Bone marrow (tissue), 2 donors: ENCODE measurements at places on chromosomes 7 and 10.

- DNase-seq, result no peak
Observed at GRCh38 chr7:116653204-116653603, 18.8 kb upstream of the MET start.

- no peak for DNase-seq
Observed at GRCh38 chr10:117351996-117352395, 23.2 kb downstream of the PDZD8 start.

- no peak for DNase-seq
Observed at GRCh38 chr10:69861251-69862240, 59.8 kb downstream of the COL13A1 start.

DNA sequence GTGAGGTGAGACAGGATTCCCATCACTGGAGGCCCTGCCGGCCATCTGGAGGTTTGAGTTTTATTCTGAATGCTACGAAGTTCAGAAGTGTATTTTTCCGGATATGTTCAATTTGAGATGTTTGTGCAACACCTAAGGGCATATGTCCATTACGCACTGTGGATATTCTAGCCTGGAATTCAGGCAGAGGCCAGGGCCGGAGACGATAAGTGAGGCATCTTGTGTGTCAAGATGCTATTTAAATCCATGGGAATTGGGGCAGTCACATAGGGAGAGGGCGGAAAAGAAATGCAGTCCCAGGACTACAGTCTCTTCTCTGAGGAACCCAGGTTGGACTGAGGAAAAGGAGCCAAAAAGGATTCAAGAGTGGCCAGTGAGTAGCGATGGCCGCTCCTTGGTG, 1.9 kb upstream of the SUV39H2 start:
- no peak for DNase-seq

- DNase-seq, result no peak
Observed at GRCh38 chr7:15113752-15114151, 211.2 kb upstream of the DGKB start.

- DNase-seq, result no peak
Observed at GRCh38 chr7:2710286-2710655, 22.3 kb downstream of the AMZ1 start.

GRCh38 chr7:130421684-130422083, 19.1 kb downstream of the CEP41 start:
- DNase-seq, result no peak

DNA sequence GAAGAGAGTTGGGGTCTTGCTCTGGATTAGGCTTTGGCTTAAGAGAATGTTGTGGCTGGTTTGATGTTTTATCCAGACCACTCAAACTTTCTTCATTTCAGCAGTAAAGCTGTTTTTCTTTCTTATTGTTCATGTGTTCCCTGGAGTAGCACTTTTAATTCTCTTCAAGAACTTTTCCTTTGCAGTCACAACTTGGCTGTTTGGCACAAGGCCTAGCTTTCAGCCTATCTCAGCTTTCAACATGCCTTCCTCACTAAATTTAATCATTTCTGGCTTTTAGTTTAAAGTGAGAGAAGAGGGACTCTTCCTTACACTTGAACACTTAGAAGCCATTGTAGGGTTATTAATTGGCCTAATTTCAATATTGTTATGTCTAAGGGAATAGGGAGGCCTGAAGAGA, 18.1 kb downstream of the CCDC126 start:
- DNase-seq, result no peak

DNA sequence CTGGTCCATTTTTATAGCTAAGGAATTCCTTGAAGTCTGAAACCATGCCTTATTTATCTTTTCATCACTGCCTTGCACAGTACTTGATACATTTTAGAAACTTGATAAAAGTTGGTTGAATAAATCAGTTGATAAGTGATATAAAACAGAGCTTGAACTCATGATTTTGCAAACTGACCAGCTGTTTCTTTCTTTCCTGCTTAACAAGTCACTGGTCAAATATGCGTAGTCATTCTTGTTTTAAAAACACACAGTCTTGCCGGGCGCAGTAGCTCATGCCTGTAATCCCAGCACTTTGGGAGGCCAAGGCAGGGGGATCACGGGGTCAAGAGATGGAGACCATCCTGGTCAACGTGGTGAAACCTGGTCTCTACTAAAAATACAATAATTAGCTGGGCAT, 6.3 kb downstream of the TPST1 start:
- no peak for DNase-seq

- DNase-seq, result no peak
Observed at GRCh38 chr10:3749011-3749410, 36.0 kb downstream of the KLF6 start.
